ENCODE measurements at places on chromosomes 5 and 9. TPM values are rescaled to one million over a fixed set of nuclear protein-coding genes. Genes with fewer than 3 reads are reported as not detected.

DNA sequence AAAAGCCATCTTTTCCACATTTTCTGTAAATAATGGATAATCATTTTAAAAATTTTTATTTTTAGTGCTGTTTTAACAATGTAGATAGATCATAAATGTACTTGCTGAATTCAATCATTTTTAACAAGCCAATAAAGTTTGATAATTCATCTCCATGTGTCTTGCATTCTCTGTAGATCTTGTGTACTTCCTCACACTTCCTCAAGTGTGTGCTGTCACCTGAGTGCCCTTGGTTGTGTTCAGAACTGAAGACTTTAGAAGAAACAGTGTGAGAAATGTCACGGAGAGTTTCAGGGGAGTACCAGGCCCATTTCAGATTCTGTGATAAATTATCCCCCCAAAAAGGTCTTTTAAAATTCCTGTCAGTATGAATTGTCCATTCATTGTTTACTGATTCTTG is 146.0 kb downstream of the NTRK2 start:
- H3K4me3 ChIP-seq: no peak overlapping the region
- no peak overlapping the region for H3K27ac ChIP-seq
- no peaks in the 10 kb centered on the region for H3K36me3 ChIP-seq
- H3K27me3 ChIP-seq: no peaks in the 10 kb centered on the region
- DNase-seq: no peak
- H3K4me1 ChIP-seq: no peaks in the 10 kb centered on the region

DNA sequence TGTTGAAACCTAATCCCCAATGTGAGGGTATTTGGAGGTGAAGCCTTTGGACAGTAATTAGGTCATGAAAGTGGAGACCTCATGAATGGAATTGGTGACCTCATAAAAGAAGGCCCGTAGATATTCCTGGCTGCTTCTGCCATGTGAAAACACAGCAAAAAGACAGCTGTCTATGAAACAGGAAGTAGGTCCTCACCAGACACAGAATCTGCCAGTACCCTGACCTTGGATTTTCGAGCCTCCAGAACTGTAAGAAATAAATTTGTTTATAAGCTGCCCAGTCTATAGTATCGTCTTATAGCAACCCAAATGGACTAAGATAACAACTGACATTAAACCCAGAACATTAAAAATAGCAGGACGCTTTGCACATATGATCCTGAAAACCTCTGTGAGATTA is 371.1 kb downstream of the SPOCK1 start:
- H3K4me3 ChIP-seq: no peak overlapping the region
- H3K27me3 ChIP-seq: no peaks in the 10 kb centered on the region
- no peaks in the 10 kb centered on the region for H3K4me1 ChIP-seq
- no peak overlapping the region for H3K27ac ChIP-seq
- H3K36me3 ChIP-seq: no peaks in the 10 kb centered on the region
- DNase-seq: no peak

DNA sequence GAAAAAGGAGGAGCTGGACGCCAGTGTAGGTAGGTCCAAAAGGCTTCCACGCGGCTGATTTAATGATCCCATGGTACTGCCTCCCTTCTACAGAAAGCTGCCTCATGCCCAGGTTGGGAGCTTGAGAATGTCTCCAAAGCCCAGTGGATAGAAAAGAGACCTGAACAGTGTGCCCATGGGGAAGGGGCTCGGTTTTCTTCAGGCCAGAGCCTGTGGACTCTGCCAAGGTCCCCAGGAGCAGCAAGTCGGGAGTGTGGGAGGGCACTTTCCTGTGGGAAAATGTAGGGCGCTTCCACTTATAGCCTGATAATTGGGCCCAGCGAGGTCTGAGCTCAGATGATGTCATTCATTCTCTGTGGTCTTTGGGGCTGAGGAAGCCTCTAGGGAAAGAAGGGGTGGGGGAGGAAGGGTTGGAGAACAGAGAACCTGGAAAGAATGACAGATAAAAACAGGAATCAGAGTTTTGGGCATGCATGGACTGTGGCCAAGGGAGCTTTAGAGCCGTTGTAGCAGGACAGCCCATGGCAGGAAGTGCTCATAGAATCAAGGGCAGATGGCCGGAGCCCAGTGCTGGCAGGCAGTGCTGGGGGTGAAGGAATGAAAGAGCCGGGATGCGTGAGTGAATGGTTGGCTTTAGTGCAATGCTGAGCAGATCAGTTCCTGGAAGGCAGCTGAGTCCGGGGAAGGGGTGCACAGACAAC is 42.5 kb upstream of the SH3PXD2B start:
- H3K27ac ChIP-seq: no peak overlapping the region
- H3K27me3 ChIP-seq: no peaks in the 10 kb centered on the region
- H3K4me3 ChIP-seq: no peak overlapping the region
- H3K4me1 ChIP-seq: no peaks in the 10 kb centered on the region
- peak; percentile 47 for DNase-seq

Gene ENTPD8
- 0.52 TPM for polyA plus RNA-seq

Gene SURF6
- polyA plus RNA-seq: 27.5 TPM

Gene TMEM252
- polyA plus RNA-seq: 2.7 TPM

Gene FTMT
- polyA plus RNA-seq: not detected

Measured in left lung (tissue), 14 donors.